ENCODE measurements at places on chromosomes 7 and 10.

DNA sequence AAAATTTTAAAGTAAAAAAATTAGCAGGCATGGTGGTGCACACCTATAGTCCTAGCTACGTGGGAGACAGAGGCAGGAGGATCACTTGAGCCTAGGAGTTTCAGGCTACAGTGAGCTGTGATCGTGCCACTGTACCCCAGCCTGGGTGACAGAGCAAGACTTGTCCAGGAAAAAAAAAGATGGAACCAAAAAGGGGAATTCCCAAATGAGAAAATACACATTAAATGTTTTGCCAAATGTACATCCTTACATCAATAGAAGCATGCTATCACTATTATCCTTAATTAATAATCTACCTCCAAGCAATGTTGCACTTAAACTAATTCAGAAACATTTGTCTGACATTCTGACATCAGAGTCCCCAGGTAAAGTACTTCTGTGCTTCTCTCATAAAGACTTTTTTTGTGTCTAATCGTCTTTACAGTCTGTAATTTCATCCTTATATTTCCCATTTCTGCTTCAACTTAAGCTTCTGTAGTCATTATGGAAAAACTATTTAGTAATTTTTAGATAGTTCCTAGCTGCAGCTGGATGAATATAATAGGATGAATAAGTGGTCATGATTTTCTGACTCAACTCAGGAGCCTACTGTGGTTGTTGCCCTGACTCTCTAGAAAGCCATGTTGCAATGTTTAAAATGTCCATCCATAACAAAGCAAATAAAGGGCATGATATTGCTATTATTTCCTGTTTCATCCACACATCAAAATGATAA lies 57.7 kb downstream of the MYPN start:
- DNase-seq, result no peak

DNA sequence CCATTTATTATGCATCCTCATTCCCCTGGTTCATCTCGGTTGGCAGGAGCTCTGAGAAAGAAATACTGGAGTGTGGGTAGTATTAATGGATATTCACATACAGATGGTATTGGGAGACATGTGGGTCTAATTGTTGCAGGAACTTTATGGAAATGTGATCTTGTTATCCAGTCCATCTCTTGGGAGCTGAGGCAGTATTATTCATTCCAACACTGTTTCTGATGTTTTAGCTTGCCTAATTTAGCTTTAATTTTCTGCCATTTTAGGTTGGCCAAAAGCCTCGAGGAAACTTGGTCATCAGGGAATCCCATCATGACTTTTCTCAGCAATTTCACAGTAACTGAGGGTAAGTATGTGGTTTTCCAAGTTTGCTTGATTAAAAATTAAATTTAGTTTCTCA lies 125.7 kb downstream of the ABCA13 start:
- no peak for DNase-seq

DNA sequence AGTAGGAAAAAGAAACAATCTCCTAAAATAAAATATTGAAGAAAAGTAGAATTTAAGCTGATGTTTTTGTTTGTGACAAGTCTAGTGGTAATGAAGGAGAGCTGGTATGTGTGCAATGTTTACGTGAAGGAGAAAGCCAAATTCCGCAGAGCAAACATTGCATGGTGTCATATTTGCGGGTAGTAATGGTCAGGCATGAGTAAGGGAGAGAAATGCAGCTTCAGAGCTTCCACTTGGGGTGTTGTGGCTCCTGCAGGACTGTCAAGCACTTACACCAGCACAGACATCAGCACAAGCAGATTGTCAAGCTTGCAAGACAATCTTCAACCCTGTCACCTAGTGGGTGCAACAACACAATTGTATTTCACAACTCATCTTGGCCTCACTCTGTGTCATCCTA lies 136.5 kb upstream of the ETV1 start:
- no peak for DNase-seq

DNA sequence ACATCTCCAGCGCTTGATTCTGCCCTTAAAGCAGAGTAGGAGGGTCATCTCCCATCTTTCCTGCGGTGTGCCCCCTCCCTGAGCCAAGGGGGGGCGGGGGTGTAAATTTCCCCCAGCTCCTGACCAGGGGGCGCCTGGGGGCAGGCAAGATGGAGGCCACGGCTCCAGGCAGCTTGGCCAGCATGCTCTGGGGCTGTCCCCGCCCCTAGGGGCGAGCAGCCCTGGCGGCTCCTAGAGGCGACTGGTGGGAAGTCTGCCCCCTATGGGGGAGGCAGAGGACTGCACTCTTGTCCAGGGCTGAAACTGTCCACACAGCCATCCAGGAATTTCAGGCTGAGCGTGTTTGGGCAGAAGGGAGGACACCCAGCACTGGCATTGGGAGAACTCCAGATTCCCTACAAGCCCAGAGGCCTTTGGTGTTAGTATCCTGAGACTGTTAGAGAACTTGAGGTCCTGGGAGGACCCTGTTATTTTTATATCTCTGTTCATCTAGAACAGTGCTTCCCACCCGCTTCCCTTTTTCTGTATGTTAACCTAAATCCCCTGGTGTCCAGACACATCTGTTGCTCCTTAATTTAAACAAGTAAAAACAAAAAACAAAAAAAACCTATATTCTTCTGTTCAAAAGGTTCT lies 4.6 kb downstream of the STRA8 start:
- DNase-seq, result peak; percentile 24

DNA sequence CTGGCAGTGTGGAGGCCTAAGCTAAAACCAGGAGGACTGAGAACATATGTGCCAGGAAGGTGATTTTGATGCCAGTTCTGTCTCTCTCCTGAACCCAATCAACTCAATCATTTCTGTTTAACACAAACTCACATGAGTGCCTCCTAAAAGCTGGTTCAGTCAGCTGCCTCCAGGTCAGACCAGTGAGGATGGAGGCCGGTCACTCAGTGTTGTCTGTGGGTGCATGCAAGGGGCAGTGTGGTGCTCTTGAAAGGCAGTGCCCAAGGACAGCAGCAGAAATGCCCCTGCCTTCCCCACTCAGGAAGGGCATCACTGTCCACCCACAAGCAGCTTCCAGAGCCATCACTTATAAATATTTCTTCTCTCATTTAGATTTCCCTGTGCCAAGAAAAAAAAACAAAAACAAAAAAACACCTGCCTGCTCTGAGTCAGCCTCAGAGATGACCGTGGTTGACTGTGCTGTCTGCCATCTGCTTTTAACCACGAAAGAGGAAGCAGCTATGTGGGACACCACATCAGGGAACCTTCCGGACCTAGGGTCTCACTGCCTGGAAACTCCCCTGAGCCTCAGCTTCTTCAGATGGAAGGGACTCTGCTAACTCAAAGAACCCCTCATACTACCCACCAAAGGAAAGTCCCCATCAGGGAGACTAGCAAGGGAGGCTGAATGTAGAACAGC lies 39.1 kb downstream of the VOPP1 start:
- DNase-seq, result peak; percentile 48

DNA sequence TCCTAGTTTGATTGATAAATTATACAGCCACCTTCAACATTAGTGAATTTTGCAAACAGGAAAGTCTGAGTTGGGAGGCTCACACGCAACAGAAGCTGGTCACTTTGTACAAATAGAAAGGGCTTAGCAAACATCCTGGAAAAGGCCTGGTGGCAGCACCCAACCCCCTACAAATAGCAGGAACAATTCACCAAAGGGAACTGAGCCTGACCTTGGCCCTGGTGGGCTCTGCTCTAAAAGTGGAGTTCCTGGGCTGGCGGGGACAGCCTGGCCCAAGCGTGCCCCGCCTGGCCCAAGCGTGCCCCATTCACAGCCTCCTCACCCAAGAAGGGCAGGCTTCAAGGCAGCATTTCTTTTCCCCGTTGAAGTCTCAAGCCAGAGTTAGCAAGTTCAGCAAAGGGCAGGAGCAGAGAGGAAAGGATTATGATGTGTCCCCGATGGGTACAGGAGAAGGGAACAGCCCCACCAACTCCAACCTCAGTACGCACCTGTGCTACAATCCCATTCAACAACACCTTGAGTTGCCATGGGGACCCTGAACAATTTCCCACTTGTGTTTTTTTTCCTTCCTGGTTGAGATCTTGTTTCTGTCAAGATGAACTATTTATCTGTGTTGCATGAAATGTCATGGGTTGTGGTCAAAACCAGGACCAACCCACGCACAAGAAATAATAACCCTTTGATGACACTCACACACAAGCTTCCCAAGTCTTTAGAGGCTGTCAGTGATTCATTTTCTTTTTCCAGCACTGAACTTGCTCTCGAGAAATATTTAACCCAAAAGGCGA lies 43.4 kb downstream of the RGS10 start:
- no peak for DNase-seq

DNA sequence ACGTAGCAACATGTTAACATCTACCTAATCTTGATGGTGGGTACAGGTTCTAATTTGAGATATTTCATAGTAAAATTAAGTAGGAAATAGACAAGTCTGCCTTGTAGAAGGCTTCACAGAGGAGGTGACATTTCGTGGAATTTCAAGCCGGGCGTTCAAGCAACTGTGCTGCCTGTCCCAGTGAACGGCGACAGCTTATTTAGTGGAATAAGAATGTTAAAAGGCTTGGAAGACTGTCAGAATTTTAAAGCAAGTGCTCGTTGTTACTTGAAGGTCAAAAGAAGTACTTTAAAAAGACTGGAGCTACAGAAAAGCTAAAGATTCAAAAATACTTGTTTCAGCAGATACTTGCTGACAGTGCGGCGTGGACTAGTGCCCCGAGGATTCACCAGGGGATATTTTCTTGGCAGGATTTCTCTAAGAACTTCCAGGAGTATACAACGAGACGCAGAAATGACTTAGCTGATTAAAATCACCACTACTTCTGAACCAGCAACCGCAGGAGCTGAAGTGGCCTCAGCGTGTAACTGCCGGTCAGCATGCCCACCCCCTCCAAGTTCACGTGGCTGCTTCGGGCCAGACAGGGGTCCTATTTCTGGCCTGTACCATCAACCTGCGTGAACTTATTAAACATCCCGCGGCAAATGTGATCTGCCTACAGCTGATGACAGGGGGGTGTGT lies 46.5 kb downstream of the CTBP2 start:
- no peak for DNase-seq

DNA sequence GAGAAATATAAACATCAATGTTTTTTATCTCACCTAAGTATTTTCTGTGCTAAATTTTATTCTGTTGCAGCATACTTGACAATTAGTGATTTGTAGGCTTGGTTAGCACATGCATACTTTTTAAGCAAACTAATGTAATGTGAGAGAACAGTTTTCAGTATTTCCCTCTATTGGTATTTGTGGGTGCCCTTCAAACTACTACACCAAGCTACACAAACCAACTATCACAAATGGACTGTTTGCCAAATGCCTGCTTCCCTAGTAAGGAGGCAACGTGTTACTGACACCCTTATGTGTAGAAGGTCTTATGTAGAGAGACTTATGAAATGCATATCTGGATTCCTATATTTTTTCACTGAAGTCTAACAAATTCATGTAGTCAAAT lies 98.4 kb upstream of the FZD1 start:
- DNase-seq, result no peak

- DNase-seq, result no peak
Observed at GRCh38 chr7:113730309-113730955, 188.4 kb downstream of the PPP1R3A start.

DNA sequence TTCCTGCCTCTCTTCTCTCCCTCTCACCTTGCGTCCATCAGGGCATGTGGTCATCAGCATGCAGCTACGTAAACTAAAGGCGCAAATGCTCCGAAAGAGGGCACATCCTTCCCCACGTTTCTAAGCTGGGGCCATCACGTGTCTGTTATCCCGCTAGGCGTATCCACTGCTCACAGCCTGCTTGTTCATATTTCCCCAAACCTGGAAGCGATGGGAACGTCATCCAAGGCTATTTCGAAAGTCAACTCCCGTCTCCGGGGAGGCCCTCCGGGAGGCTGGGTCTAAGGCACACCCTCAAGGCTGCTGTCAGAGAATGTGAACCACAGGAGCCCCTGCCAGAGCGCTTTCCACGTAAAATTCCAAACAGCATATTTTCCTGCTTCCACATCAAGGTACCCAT lies 199.2 kb downstream of the DIP2C start:
- no peak for DNase-seq

DNA sequence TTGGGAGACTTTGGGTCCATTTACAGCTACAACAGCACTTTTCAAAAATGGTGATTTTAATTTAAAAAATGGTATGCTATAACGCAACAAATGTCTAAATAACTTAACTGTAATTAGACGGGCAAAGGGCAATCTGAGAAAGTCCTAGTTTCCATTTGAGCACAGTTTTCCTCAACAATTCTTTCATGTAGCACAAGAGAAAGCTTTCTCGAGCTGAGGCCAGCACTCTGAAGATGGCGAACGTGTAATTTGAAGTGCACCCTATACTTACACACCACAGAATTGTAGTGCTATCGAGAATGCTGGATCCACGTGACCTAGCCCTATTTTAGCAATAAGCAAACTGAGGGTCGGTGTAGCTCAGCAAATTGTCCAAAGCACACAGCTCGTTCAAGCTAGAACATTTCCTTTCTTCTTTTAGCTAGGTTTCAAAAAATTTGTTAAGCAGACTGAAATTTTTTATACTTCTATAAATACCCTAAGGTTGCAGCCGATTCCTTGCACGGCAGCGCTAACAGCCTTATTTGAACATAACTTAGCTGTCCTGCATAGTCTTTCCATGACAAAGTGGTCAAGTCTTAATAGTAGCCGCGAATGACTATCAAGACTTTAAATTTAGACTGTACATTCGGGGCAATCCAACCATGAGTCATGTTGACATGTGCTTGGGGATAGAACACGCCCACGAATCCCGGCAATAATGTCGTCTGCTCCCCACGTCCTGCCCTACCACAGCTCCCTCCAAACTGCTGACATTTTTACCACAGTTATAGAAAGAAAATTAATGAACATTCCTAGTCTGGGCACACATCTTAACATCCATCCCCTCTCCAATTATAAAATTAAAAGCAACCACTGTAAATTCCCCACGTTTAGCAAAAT lies 10.0 kb downstream of the KLF6 start:
- no peak for DNase-seq

All from Kasumi-1 (cell line).